H7 (cell line): ENCODE measurements at places on chromosomes 2 and 18. TPM values are rescaled to one million over a fixed set of nuclear protein-coding genes. Genes with fewer than 3 reads are reported as not detected.
A peak's percentile ranks its signal among the peaks of the same experiment; 100 is the strongest.

Gene GALR1
- total RNA-seq: 0.15 and 0.17 TPM in 2 replicates

Gene TSPYL6
- total RNA-seq: not detected in 2 replicates

Gene HOXD8
- total RNA-seq: not detected in 2 replicates

Gene IL36A
- total RNA-seq: not detected in 2 replicates

Gene UGT1A10
- not detected in 2 replicates for total RNA-seq

Gene UCN
- 0.66 TPM in 1 of 2 replicates, not detected in the other for total RNA-seq

Gene SPTBN1
- 100 and 141 TPM in 2 replicates for total RNA-seq

DNA sequence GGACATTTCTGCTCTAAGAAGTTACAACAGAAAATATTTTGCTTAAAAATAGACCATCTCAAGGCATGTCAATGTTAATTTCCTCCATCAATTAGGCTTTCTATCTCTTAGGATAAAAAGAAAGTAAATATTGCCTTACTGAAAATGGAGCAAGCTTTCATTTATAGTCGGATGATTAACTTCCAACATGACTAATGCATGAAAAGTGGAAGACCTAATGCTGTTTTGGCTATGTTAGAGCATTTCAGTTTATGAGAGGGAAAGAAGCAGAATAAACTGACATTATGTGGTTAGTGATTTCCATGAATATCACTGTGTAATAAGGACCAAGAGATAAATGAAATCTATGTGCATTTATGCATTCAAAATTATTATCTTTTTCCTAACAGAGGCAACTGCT, 475.2 kb upstream of the UBE2E3 start:
- no peak for DNase-seq

- no peak for DNase-seq
Measured at GRCh38 chr2:197212344-197213262, 98.0 kb downstream of the ANKRD44 start.

DNA sequence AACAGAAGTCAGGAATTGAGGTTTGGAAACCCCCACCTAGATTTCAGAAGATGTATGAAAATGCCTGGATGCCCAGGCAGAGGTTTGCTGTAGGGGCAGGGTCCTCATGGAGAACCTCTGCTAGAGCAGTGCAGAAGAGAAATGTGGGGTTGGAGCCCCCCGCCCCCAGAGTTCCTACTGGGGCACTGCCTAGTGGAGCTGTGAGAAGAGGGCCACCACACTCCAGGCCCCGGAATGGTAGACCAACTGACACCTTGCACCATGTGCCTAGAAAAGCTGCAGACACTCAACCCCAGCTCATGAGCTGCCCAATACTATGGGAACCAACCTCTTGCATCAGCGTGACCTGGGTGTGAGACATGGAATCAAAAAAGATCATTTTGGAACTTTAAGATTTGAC, 967.0 kb upstream of the NRXN1 start:
- DNase-seq: no peak

- DNase-seq: no peak
Measured at GRCh38 chr18:6564950-6565814, 150.5 kb upstream of the L3MBTL4 start.

GRCh38 chr2:170813611-170814532, 2.8 kb upstream of the GAD1 start:
- peak; percentile 81 for DNase-seq

DNA sequence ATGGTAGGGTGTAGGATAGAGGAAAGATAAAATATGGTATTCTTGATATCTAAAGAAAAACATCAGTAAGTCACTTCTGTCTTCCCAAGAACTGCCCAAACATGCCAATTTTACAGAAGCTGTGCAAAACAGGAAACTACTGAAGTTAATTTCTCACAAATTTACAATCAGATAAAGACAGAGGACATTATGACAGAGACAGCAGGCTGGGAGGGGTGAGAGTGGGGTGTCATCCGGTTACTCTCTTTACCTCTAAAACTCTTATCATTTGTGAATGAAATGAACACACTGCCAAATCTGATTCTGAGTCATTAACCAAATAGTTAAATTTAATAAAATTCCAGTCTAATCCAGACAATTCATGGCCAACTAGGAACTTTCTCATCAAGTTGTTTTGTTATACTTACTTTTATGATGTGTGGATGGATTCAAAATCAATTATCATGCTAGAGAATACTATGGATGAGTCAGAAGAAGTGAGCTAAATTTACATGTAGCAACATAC, 323.2 kb upstream of the MEX3C start:
- DNase-seq: no peak

DNA sequence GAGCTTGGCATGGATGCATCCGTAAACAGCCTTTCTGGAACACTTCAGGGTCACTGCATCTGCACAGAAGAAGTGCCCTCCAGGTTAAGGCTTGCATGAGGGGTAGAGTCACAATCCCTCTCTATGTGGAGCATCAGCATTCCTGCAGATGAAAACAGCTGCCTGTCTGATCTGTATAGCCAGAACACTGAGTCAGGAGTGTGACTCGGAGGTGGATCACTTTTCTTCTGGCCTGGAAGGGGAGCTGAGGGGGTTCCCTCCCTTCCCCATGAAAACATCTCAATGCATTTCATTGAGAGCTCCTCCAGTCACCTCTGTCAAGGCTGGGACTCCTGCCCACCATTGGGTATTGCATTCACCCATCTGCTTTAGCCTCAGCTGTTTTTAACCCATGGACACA, 72.5 kb upstream of the SERPINE2 start:
- no peak for DNase-seq

- DNase-seq: no peak
Measured at GRCh38 chr2:211469664-211470059, 913.3 kb downstream of the CPS1 start.

DNA sequence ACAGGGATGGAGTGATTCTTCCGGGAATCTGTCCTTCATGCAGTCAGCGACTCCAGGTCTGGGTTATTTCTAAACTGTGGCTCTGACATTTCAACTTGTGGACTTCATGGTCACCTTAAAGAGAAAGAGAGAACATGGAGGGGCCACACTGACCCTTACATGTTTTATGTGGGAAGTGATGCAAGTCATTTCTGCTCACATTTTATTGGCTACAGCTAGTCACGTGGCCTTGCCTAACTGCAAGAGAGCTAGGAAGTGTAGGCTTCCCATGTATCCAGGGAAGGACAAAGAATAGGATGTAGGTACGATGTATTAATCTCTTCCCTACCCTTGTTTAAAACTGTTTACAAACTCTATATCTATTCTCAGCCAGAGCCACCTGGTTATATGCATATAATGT, 30.3 kb upstream of the AFTPH start:
- no peak for DNase-seq

DNA sequence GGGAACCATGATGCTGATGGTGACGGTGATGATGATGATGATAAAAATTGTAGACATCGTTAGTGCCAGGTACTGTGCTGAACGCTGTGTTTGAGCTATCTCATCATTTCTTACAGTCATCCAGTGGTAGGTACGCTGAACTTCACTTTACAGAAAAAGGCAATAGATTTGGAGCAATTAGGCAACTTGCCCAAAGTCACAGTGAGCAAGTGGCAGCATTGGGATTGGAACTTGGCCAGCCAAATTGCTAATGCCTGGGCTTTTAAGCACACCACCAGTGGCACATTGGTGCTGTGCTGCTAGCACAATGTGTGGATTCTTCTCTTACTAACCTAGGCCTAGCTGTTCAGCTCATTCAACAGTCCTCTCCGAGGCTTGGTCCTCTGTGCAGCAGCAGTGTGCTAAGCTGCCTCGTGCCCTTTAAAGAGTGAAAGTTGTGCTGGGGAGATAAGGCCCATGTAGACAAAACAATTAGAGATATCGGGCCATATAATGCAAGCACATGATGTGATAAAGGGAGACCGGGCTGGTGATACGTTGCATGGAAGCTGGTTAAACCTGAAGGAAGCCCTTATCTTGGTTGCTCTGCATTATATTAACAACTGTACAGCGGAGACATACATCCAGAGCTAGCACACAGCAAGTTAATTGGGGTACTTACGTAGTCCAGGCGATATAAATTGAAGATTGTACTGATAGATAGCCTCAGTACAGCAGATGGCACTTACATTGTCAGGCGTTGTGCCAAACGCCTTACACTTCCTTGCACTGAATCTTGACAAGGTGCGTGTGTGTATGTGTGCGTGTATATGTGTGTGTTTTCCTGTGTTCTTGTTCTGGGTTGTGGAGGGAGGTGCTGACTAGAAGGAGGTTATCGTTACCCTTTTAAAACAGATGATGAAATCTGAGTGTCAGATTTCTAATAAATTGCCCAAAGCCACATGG, 28.4 kb downstream of the HK2 start:
- no peak for DNase-seq

- no peak for DNase-seq
Measured at GRCh38 chr2:199958014-199958413, 2.6 kb downstream of the MAIP1 start.

DNA sequence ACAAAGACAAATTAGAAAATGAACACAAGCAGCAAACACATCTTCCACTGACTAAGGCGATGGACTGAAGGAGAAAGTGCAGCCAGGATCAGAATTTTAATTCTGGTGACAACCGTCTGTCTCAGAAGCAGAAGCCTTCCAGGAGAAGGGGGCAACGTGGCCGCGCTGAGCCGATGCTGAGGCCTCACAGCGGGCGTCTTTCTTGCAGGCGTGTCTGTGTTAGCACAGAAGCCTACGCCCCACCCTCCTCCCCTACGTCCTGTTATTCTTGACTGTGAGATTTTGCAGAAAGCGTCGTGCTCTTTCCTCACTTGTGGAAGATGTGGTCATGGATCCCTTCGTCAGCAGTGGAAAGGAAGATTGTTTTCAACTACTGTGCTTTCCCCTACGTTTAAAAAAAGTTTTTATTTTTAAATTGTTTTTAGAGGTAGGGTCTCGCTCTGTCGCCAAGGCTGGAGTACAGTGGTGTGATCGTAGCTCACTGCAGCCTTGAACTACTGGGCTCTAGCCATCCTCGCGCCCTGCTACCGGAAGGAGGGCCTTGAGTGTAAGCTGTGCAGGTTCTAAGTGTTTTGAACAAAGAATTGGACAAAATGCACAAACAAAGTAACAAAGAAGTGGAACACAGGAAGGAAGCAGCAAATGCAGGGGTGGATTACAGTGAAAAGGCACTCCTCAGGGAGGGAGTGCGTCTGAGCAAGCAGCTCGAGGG, 422.0 kb downstream of the GALR1 start:
- peak; percentile 77 for DNase-seq

DNA sequence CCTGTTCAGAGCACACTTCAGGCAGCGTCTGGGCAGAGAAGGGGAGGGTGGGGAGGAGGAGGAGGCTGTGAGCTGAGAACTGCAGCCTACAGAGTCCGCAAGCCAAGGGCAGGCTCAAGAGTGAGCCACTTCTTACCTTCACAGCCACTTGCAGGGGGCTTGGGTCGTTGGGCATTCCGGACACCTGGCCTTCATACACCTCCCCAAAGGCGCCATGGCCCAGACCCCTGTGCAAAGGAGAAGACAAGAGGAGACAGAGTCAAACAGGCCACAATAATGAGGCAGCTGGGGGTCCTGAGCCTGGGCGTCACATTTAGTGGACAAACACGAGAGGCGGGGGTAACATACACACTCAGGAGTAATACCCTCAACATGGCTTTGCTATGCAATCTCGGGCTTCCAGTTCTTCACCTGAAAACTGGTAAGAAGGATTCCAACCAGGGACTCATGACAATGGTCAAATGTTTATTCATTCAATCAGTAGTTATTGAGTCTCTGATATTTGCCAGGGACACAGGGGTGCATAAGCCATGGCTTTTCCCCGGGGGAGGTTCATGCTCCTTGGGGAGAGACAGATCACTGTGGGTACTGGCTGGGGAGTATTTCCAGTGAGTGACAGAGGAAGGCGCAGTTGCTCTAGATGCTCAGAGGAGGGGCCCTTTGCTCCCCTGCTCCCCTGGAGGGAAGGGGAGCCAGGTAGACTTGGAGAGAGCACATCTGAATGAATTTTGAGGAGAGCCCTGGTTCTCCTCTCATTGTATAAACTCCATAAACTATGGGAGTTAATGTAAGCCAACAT, 107.4 kb downstream of the CLIP4 start:
- peak; percentile 18 for DNase-seq

GRCh38 chr2:11582862-11583752, 49.3 kb downstream of the GREB1 start:
- peak; percentile 88 for DNase-seq
